ENCODE measurements at places on chromosomes 16 and 17.

GRCh38 chr17:35514564-35514963, 22.9 kb downstream of the SLFN12L start:
- DNase-seq: no peak

- no peak for DNase-seq
Observed at GRCh38 chr17:381941-382643, 29.5 kb upstream of the RPH3AL start.

GRCh38 chr16:1538804-1539520, 5.5 kb downstream of the TMEM204 start:
- DNase-seq: no peak

- DNase-seq: no peak
Observed at GRCh38 chr16:89960966-89961365, 12.4 kb downstream of the DEF8 start.

- DNase-seq: no peak
Observed at GRCh38 chr17:64423881-64424280, 25.0 kb upstream of the MILR1 start.

Data from mucosa of descending colon (tissue), 3 donors.